NCI-H460 (cell line): ENCODE measurements at places on chromosomes 11 and 22. TPM values are rescaled to one million over a fixed set of nuclear protein-coding genes. Genes with fewer than 3 reads are reported as not detected.

The CHADL gene
- total RNA-seq = 0.09 and 0.15 TPM in 2 replicates

The APOL1 gene
- 1.9 and 2.6 TPM in 2 replicates for total RNA-seq

The TMPRSS13 gene
- total RNA-seq = not detected in 2 replicates

The FAM180B gene
- not detected in 2 replicates for total RNA-seq

The OR11H1 gene
- not detected in 2 replicates for total RNA-seq

The RTN4RL2 gene
- total RNA-seq = 0.45 and 0.72 TPM in 2 replicates

The CCDC81 gene
- total RNA-seq = 1.7 TPM in 1 of 2 replicates, not detected in the other

The C22orf15 gene
- total RNA-seq = not detected in 2 replicates

The TESMIN gene
- total RNA-seq = 3.9 and 5.1 TPM in 2 replicates

The KCNJ5 gene
- not detected in 2 replicates for total RNA-seq

The KCTD14 gene
- 0.66 and 0.82 TPM in 2 replicates for total RNA-seq

The ARHGAP8 gene
- 0.35 TPM in 1 of 2 replicates, not detected in the other for total RNA-seq

The HIC2 gene
- 1.7 and 1.9 TPM in 2 replicates for total RNA-seq

The RNASEH2C gene
- 13.9 and 15.4 TPM in 2 replicates for total RNA-seq

The TRPM5 gene
- total RNA-seq = not detected in 2 replicates

The ADAMTS8 gene
- total RNA-seq = 0.02 and 0.29 TPM in 2 replicates

The GRIA4 gene
- total RNA-seq = not detected in 2 replicates

The ALX4 gene
- total RNA-seq = 0.62 and 0.81 TPM in 2 replicates

The RCOR2 gene
- 4.2 and 4.5 TPM in 2 replicates for total RNA-seq

The LYVE1 gene
- total RNA-seq = not detected in 2 replicates

The SLC17A6 gene
- total RNA-seq = not detected in 2 replicates

The UCP3 gene
- total RNA-seq = 0.07 TPM in 1 of 2 replicates, not detected in the other

The OR5A1 gene
- total RNA-seq = not detected in 2 replicates

The LRRC75B gene
- total RNA-seq = 4.3 and 5.5 TPM in 2 replicates

The VSIG2 gene
- not detected in 2 replicates for total RNA-seq

The MRGPRD gene
- not detected in 2 replicates for total RNA-seq

The TRMU gene
- total RNA-seq = 26.6 and 30.7 TPM in 2 replicates

The GRM5 gene
- not detected in 2 replicates for total RNA-seq

The SLC22A9 gene
- total RNA-seq = not detected in 2 replicates

The MCAT gene
- total RNA-seq = 13.3 and 15.0 TPM in 2 replicates

The PRDM10 gene
- 3.9 and 4.8 TPM in 2 replicates for total RNA-seq

The MICALL1 gene
- 6.3 and 7.5 TPM in 2 replicates for total RNA-seq

The KCNK4 gene
- total RNA-seq = 0.10 TPM in 1 of 2 replicates, not detected in the other

The TPST2 gene
- total RNA-seq = 5.8 and 6.7 TPM in 2 replicates

The MMP13 gene
- total RNA-seq = not detected in 2 replicates

The GP1BB gene
- 3.9 and 4.5 TPM in 2 replicates for total RNA-seq

The FLRT1 gene
- total RNA-seq = 2.7 and 3.0 TPM in 2 replicates

The IL18 gene
- 4.2 and 6.0 TPM in 2 replicates for total RNA-seq

The RAB3IL1 gene
- total RNA-seq = 3.2 and 4.6 TPM in 2 replicates

The GLYATL1B gene
- not detected in 2 replicates for total RNA-seq

The GAL gene
- total RNA-seq = 35.4 and 37.1 TPM in 2 replicates

The MFRP gene
- not detected in 2 replicates for total RNA-seq

The IGLL5 gene
- not detected in 2 replicates for total RNA-seq

The NXPE4 gene
- total RNA-seq = not detected in 2 replicates

The OOSP1 gene
- not detected in 2 replicates for total RNA-seq

The RHOG gene
- 14.5 and 15.4 TPM in 2 replicates for total RNA-seq

The CARD18 gene
- total RNA-seq = not detected in 2 replicates
